GM23248 (cell line): ENCODE measurements at places on chromosomes 3 and 15. TPM values are rescaled to one million over a fixed set of nuclear protein-coding genes. Genes with fewer than 3 reads are reported as not detected.

DNA sequence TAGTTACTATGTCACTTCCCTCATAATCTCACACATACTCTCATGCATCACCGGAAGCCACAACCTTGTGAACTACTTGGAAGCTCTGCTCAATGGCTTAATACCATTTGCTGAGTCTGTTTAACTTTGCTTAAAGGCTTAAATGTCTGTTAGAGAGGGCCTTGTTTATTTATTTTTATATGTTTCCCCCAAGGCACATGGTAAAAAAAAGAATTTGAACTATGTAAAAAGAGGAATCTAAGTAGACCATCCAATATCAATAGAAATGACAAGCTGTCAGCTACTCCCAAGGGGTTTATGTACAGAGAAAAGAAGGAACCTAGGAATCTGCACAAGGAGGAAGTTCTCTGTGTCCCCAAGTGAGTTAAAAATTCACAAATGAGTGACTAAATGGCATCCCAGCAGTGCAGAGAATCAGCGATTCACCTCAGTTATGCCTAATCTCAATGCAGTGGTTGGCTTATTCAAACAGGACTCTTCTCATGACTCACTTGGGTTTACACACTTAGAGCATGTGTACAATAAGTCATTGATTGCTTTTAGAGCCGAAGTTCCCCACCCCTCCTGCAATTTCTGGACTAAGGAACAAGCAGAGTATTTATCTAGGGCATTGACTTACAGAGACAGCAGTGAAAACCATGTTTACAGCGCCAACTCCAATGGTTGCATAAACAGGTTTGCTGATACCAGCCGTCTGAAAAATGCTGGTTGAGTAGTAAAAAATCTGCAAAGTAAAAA, 24.4 kb downstream of the SLC2A2 start:
- DNase-seq: peak; percentile 29

DNA sequence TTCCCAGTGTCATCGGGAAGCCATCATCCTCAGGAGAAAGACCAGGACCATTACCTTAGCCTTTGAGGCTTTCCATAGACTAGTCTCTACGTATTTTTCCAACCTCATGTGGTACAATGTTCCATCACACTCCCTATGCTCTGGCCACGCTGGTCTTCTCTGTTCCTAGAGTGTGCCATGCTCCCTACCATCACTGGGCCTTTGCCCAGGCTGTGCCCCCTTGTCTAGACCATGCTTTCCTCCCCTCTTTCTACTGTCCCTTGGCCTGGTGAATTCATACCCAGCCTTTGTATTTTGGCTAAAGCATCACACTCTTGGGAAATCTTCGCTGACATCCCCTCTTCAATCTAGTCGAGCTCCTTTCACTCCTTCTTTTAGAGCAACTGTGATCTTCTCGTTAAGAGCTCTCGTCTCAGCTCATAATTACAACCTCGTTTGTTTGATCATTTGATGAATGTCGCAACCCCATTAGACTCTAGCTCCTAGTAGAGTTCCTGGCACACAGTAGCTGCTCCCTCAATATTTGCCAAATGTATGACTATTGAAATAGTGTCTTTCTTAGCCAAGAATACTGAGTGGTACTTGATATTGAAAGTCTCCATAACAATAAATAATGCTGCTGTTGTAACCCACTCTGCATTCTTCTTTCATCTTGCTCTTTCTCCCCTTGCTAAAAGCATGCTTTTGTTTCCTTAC, 100.2 kb upstream of the FAM3D start:
- no peak for DNase-seq

GRCh38 chr15:100918690-100919480, at the start of gene LRRK1:
Gene LRRK1, plus strand, starts transcription at chr15:100919357. Its CDS starts 5,276 bp downstream, at chr15:100924633.
- DNase-seq: peak; percentile 70

DNA sequence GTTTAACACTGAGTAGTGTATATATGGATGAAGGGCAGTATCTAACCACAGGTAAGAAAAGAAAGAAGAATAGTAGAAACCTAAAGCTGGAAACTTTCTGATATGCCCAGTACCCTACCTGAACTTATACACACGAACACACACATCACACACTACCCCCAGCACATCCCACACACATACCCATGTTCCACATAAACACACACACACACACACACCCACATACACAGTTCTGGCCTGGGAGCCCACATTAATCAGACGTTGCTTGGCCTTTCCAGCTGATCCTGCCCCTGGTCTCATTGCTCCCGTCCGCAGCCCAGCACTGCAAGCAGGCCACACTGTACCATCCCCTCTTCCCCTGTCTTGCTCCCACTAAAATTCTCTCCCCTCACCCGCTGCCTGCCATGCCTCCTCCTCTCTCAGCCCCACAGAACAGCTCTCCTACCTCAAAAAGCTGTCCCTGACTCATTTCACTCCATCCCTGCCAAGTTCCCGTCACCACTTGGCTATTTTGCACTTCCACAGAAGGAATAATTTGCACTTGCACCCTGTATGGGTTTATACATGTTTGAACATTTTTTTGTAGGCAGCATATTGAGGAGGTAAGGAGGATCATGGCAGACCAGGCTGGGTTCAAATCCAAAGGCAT, 185.8 kb upstream of the PPP2R3A start:
- DNase-seq: no peak

- no peak for DNase-seq
Measured at GRCh38 chr3:100044369-100044768, 69.9 kb downstream of the FILIP1L start.

GRCh38 chr15:58360421-58361090, 71.2 kb upstream of the LIPC start:
- DNase-seq: no peak

GRCh38 chr3:39295184-39295775, 15.4 kb upstream of the CX3CR1 start:
- DNase-seq: no peak

- DNase-seq: no peak
Measured at GRCh38 chr15:31615643-31616415, 289.2 kb downstream of the KLF13 start.

Gene LPCAT4
- total RNA-seq: 17.5 and 34.1 TPM in 2 replicates

- DNase-seq: no peak
Measured at GRCh38 chr15:38994310-38994709, 429.7 kb upstream of the RASGRP1 start.

- DNase-seq: no peak
Measured at GRCh38 chr15:33468740-33469139, 158.0 kb downstream of the RYR3 start.

- DNase-seq: peak; percentile 96
Measured at GRCh38 chr3:153284282-153284938, 122.4 kb downstream of the RAP2B start.

Gene LIPH
- not detected in 2 replicates for total RNA-seq

DNA sequence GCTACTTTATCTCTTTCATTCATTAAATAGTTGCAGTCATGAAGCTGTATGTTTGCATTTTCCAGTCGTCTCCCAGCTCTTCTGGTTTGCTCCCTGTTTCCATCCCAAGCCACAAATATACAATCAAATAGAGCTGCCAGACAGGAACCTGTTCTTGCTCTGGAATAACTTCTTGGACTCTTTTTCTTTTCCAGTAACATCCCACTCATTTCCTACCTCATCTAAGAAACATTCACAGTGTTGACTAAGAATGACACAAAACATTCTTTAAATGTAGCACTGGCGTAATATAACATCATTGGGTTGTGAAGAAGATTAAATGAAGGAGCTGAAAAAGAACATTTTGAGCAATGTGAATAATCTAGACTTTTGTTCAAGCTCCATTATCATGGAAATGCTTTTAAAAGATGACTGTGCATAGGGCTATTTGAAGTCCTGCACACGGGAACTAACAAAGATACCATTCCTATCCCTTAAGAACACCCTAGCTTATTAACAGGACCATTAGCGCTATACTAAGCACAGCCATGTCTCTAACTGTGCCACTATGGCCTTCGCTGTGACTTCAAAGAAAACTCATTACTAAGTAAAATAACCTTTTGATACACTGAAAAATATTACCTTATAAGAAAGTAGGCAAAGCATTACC, 574.0 kb downstream of the NAALADL2 start:
- peak; percentile 87 for DNase-seq

DNA sequence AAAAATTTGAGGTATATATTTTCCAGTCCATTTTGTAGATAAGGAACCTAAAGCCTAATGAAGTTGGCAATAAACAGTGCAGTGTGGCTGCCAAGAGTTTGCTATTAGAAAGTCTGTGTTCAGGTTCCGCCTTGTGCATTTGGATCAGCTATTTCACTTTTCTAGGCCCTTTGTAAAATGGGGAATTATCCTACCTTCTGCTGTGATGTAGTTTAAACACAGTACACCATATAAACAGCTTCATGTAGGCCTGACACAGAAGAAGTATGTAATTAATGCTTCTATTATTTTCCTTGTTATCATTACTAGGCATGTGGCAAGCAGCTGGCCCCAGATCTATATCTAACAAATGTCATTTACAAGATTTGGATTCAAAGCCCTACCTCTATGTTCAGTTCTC, 456.3 kb downstream of the GABRG3 start:
- DNase-seq: no peak

DNA sequence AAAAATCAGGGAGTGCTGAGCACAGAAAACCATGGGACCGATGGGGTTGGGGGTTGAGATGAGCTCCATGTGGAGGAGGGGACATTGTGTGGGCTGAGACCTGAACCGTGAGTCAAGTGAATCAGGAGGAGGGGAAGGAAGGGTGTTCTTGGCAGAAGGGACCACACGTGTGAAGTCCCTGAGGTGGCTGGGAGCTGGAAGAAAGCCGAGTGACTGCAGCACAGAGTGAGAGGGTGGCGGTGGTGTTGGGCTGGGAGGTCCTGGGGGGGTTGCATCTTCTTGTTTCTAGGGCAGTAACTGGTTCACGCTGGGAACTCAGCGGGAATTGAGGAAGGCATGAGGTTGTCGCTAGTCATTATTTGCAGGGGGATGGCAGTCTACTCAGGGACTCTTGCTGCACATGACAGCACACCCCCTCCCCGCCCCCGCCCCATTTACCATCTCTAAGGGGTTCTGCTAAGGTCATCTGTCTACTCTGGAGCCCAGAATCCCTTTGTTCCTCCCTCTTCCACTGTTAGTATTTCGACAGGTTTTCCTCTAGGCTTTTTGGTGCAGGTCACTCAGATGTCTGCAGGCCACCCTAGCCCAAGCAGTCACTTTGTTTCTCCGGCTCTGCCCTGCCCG, 254.3 kb downstream of the TLE3 start:
- DNase-seq: no peak

DNA sequence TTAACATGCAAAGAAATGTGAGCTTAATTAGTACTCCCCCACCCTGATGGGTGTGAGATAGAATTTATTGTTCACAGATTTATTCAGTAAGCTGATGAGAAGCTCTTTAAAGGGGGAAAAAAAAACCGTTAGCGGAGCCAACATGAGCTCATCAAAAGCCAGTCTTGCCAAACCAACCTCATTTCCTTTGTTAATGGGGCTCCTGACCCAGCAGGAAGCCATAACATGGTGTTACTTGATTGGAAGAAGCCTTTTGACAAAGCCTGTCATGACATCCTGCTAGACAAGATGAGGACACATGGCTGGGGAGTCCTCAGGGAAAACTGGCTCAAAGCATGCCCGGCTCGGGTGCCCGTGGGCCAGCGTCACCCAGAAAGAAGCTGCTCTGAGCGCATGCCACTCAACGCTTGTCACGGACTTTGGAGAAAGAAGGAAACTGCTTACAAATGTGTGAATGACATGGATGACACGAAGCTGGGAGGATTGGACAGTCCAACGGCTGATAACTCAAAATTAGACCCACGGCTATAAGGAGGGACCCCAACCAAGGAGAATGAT, 64.6 kb downstream of the SLCO2A1 start:
- DNase-seq: peak; percentile 81

- DNase-seq: no peak
Measured at GRCh38 chr3:7436542-7436941, 575.6 kb downstream of the GRM7 start.
